ENCODE measurements at places on chromosomes 1 and 21.

GRCh38 chr1:19623523-19623922, 20.6 kb upstream of the NBL1 start:
- no peak for DNase-seq

DNA sequence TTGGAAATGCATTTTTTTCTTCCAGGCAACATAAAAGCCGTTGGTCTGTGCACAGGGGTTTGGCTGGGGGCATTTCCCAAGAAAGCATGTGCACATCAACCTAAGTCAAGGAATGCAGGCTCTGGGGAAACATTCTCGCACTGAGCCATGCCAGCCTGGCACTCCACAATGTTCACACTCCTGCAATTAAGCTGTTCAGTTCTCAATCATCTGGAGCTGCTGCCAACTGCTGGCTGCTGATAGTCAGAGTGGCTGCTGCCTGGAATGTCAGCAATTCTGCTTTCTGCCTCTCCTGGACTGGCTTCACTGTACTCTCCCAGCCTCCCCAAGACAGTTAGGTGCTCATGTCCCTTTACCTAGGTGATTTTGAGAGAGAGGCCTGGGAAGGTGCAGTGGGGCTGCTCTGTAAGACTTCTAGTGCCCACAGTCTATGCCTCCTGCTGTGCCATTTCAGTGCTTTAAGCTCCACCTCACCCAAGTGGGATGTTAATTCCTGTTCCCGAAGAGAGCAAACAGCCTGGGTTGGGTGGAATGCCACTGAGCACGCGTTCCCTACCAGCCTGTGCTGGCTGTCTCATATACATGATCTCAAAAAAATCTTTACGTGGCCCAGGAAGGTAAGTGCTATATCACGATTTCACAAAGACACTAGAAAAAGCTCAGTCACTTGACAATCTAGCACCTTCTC, 131.7 kb downstream of the BRINP2 start:
- DNase-seq: no peak

- DNase-seq: no peak
Observed at GRCh38 chr1:97739596-97740103, 181.2 kb downstream of the DPYD start.

- DNase-seq: no peak
Observed at GRCh38 chr1:39144924-39145323, 59.6 kb upstream of the MACF1 start.

- DNase-seq: no peak
Observed at GRCh38 chr1:53913352-53914033, 19.5 kb downstream of the DIO1 start.

DNA sequence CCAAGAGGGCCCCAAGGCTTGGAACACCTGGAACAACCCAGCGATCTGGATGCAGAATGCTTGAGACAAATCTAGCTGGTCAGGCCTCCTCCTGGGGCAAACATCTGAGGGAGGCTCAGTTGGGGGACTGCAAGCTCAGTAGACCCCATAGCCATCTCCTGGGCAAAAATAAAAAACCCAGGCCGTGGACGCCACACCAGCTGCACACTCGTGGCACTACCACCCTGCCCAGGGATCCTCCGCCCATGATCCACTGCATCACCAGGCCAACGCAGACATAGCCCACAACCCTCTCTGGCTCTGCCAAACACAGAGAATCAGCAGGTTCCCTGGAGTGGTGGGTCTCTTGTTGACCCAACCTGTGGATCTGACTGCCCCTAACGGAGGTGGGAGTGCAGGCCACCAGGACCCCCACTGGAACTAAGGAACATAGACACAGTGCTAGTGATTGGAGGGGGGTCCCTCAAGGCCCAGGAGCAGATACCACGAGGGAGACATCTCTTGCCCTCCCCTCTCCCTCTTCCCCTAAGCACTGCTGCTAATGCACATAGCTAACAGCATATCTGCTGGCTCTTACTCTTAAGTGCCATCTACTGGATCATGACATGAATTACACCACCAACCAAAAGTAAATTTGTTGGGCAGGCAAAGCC, 147.2 kb downstream of the CHD1L start:
- DNase-seq: peak; percentile 48

DNA sequence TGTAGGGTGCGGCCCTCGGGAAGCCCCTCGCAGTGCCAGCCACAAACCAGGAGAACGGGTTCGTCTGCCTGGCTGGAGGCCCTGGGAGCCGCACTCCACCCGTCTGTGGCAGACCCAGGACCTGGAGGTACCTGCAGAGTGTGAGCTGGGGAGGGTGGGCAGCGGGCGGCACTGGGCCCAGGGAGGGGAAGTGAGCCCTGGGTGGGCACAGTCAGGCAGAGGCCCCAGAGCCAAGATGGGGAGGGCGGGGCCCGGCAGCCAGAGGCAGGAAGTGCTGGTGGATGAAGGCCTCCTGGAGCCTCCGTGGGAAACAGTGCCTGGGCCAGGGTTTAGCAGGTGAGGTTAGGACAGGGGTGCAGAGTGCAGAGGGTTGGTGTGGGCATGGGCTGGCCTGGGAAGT, 4.0 kb upstream of the PEX10 start:
- no peak for DNase-seq

DNA sequence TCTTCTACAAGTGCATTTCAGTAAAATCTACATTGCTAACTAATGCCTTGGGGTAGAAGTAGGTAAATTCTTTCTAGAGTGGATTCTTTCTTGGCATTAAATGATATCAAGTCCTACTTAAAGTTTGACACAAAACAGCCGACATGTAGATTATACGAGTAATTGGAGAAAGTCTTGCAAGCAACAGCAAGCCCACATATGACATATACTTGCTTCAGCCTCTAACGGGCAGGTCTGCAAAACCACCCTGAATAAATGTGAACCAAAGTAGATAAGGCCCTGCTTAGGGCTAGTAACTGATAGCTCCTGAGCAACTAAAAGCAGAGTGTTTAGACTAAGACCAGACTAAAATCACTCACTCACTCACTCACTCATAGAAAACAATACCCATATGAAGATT, 203.2 kb downstream of the LTN1 start:
- DNase-seq: no peak

DNA sequence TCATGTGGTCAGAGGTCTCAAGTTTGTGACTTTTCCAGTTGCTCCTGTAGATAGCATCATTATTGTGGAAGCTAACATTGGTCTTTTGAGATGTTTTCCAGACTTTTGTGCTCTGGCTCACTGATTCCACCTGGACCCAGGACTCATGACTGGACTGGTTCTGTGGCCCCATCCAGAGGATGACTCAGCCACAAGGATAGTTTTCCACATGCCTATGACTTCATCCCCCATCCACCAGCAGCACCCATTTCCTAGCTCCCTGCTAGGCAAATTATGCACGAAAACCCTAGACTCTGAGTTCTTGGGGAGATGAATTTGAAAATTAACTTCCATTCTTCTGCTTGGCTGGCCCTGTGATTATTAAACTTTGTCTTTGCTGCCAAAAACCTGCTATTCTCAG, 949.3 kb downstream of the MRPL39 start:
- DNase-seq: no peak

GRCh38 chr1:187933562-187934419, 1105.0 kb downstream of the PLA2G4A start:
- no peak for DNase-seq

DNA sequence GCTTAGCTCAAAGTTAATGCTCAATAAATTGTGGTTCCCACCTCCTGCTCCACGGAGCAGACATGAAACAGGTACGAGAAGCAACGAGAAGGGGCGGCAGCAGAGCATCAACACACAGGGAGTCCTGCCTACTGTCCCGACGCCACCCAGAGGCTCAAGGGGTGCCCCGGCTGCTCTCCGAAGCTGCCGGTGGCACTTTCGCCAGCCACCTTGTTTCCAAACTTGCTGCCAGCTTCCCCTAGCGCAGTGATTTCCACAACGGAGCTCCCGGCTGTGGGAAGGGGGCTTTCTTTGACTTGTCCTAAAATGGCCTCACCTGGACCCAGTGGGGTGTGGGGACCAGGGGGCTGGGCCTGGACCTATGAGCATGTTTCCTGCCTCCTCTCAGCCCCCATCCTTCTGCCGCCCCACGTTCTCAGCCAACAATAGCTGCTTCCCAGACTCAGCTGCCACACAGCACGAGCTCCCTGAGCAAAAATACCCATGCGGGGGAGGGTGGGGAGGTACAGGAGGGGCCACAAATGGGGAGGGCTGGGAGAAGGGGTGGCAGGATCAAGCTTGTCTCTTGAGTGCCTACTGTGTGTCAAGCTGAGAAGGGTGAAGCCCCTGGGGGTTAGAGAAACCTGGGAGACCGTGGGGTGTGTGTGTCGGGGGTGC, 35.6 kb upstream of the ECE1 start:
- no peak for DNase-seq

- no peak for DNase-seq
Observed at GRCh38 chr1:84361796-84362195, 36.5 kb upstream of the DNASE2B start.

- DNase-seq: no peak
Observed at GRCh38 chr1:27658951-27659496, 13.0 kb downstream of the IFI6 start.

DNA sequence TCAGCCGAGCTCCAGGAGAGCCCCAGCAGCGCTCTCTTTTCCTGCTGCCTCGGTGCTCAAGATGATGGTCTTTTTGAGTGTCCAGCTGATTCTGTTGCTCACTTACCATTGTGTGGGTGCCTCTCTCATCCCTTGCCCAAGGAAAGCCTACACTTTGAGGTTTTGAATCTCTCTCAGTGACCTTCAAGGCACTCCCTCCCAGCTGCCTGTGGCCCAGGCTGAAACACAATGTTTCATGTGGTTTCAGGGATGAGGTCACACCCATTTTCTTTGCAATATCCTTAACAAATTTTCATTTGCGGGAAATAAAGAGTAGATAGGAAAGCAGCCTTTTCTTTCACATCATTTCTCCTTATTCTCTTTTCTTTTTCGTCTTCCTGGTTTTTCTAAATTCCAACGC, 12.6 kb upstream of the MRPS14 start:
- DNase-seq: no peak

- DNase-seq: no peak
Observed at GRCh38 chr1:46137916-46138315, 5.5 kb upstream of the PIK3R3 start.

DNA sequence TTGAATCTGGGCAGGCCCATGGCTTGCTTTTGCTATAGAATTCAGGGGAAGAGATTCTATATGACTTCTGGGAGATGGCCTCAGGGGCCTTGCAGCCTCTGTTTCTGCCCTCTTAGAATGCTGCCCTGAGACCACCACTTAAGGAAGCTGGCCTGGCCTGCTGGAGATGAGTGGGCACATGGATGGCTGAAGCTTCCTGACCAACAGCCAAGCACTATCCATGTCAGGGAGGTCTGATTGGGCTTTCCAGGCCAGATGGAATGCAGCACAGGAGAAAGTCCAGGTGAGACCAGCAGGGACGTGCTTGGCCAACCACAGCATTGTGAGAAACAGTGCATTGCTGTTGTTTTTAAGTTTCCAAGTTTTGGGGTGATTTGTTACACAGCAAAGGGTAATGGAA, 308.1 kb downstream of the PTPRU start:
- no peak for DNase-seq

DNA sequence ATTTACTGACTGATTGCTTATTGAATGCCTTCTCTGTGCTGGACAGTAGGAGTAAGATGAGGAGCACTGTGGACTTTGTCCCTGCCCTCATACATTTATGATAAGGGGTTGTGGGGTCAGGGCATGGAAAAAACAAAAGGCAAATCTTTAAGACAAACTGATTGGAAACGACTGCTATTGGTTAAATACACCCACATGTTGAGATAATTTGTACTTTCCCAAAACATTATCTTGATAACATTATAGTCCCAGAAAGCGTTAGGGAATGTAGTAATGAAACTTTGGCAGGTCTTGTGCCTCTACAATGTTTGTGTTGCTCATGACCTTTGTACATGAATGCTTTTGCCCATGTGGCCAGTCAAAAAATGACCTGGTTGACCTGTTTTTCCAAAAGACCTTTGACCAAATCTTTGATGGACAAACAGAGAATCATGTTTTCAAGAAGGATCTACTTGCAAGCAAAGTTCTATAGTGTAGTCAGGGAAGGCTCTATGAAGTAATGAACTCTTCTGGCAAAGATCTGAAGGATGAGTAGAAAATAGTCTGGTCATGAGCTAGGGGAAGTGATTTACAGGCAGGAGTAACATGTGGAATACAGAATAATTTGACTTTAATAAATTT, 50.9 kb downstream of the LEPR start:
- no peak for DNase-seq

DNA sequence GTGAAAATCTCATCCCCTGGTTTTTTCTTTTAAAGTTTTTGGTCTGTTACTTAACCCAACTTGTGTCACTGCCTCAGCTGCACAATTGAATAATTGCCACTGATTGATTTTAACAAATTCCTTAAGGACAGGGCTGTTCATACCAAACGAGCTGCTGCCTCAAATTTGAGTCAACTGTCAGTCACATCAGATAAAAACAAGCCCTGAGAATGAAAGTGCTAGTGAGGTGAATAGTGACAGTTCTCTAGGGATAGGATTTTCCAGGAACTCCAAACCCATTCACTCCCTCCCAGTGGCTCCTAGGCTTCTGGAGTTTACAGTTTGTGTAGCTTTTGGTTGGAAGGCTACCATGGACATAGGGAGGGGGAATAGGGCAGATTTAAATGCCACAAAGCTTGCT, 79.4 kb downstream of the SAMSN1 start:
- DNase-seq: no peak

DNA sequence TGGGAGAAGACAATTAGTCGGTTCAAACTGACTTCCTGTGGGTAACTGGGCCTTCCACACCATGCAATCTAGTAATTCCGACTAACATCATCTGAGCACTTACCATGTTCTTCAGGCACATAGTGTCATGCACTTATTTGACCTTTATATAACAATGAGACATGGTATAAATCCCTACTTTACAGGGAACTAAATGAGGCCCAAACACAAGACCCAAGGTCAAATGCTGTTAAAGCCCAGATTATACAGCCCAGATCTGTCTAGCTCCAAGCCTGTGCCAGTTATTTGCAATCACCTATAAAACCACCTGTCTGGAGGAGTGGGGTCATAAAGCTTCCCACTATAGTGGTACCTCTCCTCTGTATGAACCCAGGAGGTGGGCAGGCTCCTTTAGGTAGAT, 40.8 kb downstream of the JAK1 start:
- no peak for DNase-seq

DNA sequence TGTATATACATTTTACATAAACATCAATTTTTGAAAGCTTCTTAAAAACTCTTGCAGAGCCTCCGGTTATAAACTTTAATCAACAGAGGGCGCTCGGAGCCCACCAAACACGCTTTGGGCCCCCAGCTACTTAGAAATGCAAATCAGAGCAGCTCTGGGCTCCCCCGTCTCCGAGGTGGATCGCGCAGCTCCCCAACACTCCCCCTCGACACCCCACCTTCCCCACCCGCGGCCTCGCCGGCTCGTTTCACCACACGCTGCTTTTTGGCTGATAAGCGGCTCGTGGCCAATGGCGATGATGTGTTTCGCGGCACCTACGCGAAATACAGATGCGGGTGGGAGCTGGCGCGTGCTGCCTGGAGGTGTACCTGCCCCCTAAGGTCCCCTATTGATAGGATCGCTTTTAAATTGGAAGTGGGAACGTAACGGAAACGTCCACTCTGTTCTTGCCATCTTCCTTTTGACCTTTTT, 1.7 kb upstream of the KIF26B start:
- DNase-seq: no peak

- DNase-seq: no peak
Observed at GRCh38 chr1:212614453-212615200, 6.1 kb downstream of the ATF3 start.

All from iPS DF 6.9 (cell line).